Activated CD4-positive, alpha-beta T cell treated with anti-CD3 and anti-CD28 coated beads, Interleukin-2, amount 50 U/mL, for 1 hour (primary cell): ENCODE measurements at places on chromosomes 3 and 15.

- no peak for DNase-seq
Measured at GRCh38 chr3:58218904-58219303, 8.1 kb upstream of the DNASE1L3 start.

- DNase-seq, result no peak
Measured at GRCh38 chr15:84741121-84741520, 7.3 kb upstream of the ZNF592 start.

- no peak for DNase-seq
Measured at GRCh38 chr3:167228135-167228534, 152.0 kb downstream of the ZBBX start.

DNA sequence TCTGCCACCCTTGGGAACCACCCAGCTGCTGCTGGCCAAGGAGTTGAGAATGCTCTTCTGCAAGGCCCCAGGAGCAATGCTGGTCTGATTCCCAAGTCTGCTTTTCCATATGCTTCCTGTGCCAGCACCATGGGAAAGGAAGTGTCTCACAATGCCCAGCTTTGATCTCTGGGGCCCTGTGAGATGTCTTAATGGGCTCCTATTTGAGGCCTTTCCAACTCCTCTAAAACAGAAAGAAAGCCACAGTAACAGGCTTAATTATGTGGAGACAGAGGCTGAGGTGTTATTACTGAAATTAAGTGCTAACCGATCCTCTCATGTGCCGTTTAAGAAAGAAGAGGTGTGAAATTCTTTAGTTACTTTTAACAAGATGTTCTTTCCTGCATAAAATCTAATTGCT, 4.5 kb downstream of the EOGT start:
- DNase-seq, result no peak
